Stimulated activated CD8-positive, alpha-beta memory T cell treated with anti-CD3 and anti-CD28 coated beads, Interleukin-4, amount 100 ng/mL, for 48 hours (primary cell): ENCODE measurements at places on chromosomes 5 and 9.
A peak's percentile ranks its signal among the peaks of the same experiment; 100 is the strongest.

GRCh38 chr5:177483042-177483441 lies 9.6 kb upstream of the DBN1 start:
- DNase-seq: no peak

- no peak for DNase-seq
Observed at GRCh38 chr9:119487118-119487827, 118.0 kb upstream of the BRINP1 start.

GRCh38 chr5:74016373-74016772 lies 390.4 kb downstream of the ARHGEF28 start:
- no peak for DNase-seq

DNA sequence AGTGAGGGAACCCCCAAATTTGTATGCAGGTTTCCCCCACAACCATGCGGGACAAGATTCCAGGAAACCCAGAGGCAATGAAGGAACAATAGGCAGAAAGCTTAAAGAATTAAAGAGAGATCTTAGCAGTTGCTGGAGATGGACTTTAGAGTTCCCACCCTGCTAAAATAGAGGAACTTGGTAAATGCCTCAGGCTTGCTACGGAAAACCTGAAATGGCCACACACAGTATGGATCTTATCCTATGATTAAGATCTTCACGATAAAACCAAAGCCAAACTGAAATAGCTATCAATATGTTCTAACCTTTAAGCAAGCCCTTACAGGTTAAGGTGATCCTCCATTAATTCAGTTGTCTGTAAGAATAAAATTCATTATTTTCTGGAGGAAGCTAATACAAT lies 148.3 kb downstream of the RANBP17 start:
- no peak for DNase-seq

- no peak for DNase-seq
Observed at GRCh38 chr9:81848472-81848871, 79.8 kb upstream of the SPATA31D4 start.

DNA sequence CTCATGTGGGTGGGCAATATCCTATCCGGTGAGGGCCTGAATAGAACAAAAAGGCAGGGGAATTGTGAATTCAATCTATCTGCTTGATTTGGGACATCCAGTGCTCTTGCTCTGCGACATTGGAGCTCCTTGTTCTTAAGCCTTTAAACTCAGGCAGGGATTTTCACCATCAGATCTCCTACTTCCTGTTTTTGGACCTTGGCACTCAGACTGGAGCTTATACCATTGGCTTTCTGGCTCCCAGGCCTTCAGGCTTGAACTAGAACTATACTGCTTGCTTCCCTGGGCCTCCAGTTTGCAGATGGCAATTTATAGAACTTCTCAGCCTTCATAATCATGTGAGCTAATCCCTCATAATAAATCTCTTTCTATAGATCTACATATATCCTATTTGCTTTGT lies 134.3 kb upstream of the CLINT1 start:
- no peak for DNase-seq

- no peak for DNase-seq
Observed at GRCh38 chr9:76962732-76963131, 56.7 kb upstream of the FOXB2 start.

DNA sequence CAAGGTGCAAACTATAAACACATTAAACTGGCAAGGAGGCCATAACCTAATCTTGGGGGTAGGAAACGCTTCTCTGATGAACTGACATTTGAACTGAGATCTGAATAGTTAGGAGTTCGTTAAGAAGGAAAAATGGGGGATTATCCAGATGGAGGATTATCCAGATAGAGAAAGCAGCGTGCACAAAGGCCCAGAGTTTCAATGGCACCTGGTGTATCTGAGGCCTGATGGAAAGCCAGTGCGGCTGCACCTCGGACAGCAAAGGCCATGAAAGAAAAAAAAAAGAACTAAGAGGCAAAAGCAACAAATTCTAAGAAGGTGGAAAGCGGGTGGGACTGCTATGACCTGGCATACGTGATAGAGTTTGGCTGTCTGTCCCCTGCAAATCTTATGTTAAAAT lies 13.0 kb upstream of the CTNNAL1 start:
- DNase-seq: no peak

- DNase-seq: no peak
Observed at GRCh38 chr5:154103233-154103632, 64.5 kb downstream of the MFAP3 start.

- DNase-seq: no peak
Observed at GRCh38 chr9:130426883-130427282, 17.9 kb upstream of the ASS1 start.

- DNase-seq: peak; percentile 41
Observed at GRCh38 chr9:92294297-92294676, 790 bp upstream of the IARS1 start.

DNA sequence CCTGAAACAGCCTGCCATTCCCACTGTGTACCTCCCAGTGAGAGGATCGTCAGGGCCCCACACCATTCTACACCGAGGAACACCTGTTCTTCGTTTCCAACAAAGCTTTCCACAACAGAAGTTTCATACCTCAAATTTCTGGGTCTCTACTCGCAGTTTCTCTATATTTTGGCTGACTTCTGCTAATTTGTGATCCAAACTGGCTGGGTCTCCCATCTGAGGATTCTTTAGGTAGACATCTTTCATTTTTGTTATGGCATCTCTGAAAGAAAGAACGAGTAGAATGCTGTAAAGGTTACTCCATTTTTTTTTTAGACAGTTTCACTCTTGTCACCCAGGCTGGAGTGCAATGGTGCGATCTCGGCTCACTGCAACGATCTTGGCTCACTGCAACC lies 67.5 kb downstream of the USP20 start:
- no peak for DNase-seq

DNA sequence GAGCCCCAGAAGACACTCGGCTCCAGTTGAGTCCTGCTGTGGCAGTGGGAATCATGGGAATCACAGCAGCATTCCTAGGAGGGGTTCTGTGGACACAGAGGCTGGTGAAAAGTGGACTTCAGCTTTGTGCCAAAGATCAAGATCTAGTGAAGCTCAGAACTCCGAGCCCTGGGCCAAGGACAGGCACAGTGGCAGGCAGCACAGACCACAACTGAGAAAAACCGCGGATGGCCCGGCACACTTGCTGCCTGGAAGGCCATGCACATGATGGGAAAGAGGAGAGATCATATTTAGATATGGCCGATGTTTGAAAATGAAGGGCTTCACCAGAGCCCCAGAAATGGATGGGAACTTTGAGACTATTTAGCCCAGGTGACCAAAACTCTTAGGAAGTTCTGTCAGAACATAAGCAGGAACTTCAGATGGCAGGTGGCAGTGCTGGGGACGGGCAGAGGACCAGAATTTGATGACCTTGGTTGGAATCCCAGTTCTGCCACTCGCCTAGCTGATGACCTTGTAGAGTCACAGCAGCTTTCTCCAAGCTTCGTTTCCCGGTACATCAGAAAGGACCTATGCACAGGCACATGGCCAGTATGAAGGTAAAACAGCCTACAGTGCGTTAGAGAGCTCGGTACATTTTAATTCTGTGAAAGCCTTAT lies 18.0 kb downstream of the BARHL1 start:
- no peak for DNase-seq

DNA sequence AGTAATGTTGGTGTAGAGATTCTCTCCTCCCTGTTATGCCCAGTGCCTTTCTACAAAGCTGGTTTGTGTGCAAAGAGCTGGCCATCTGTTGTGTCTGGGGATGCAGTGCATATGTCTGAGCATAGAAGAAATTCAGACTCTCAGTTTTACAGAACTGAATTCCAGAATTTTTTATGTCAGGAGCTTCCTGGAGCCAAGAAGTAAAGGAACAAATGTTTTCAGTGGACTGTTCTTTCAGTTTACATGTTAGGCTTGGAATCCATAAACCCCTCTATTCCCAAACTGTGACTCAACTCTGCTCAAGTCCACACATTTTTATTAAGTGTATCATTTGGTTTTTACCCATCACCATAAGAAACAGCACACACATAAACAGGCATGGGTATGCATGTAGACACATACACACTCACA lies 366.0 kb downstream of the BRINP1 start:
- DNase-seq: no peak

- DNase-seq: no peak
Observed at GRCh38 chr9:33884856-33885701, 68.1 kb downstream of the UBE2R2 start.

- DNase-seq: no peak
Observed at GRCh38 chr5:152439791-152440190, 34.7 kb upstream of the NMUR2 start.

DNA sequence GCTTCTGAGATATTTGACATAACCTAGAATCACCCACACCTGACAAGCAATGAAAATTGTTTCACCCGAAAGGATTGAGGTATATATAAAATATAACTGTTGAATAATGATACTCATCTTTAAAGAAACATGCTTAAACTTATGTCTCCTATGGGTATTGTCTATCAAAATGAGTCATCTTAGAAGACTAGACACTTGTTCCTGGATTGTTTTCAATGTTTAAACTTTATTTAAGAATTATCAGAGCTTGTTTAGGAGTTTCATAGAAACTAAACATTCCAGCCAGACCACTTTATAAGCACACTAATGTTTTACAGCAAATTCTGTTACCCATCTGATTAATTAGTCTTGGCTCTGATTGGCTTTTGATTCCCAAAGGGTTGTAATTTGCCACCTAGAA lies 19.6 kb downstream of the NFX1 start:
- no peak for DNase-seq

DNA sequence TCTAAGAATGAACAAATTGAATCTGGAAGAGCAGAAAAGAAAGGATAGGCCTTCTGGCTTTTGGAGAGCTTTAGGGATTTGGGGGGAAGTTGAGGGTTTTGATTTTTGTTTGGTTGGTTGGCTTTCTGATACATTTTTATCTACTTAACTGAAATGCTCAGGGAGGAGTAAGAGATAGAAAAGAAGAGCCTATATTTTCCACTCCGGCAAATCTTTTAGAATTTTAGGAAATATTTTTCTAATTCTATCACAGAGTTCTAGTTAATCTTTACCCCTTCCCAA lies 25.8 kb upstream of the FST start:
- no peak for DNase-seq

GRCh38 chr5:146084376-146084775 lies 21.0 kb downstream of the PLAC8L1 start:
- DNase-seq: no peak

GRCh38 chr5:136781464-136781863 lies 416.1 kb upstream of the TRPC7 start:
- DNase-seq: no peak

GRCh38 chr5:103205991-103206700 lies 52.4 kb upstream of the MACIR start:
- no peak for DNase-seq

DNA sequence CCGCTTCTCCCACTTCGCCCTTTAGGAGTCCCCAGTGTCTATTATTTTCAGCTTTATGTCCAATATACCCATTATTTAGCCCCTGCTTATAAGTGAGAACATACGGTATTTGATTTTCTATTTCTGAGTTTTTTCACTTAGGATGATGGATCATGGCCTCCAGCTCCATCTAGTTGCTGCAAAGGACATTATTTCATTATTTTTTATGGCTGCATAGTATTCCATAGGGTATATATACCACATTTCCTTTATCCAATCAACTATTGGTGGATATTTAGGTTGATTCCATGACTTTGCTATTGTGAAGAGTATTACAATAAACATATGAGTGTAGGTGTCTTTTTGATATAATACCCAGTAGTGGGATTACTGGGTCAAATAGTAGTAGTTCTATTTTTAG lies 162.9 kb downstream of the FER start:
- no peak for DNase-seq

DNA sequence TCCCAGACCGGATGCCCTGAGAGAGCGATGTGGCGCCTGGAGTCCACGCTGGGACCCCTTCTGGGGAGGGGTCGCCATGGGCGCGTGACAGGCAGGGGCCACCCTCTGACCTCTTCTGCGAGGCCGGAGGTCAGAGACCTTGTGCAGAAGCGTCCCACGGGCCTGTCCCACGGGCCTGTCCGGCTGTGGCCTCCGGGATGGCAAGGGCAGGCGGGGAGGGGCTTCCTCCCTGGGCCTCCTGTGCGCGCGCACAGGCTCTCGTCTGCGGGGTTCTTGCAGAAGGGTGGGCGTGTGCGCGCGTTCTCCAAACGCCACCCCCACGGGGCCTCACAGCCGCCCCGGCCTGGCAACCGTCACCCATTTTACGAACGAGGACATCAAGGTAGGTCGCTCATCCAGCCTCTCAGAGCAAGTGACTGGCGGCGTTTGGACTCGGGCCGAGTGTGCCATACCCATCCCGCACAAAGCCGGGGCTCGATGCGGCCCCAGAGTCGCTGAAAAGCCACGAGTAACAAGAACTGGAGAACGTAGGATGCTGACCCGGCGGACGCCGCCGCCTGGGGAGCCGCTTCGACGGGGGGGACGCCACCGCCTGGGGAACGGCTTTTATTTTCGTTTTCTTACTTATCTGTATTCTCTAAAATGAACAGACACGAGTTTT lies 897 bp downstream of the AHRR start:
- peak; percentile 47 for DNase-seq

- peak; percentile 32 for DNase-seq
Observed at GRCh38 chr9:85258823-85259370, 482.9 kb downstream of the AGTPBP1 start.

DNA sequence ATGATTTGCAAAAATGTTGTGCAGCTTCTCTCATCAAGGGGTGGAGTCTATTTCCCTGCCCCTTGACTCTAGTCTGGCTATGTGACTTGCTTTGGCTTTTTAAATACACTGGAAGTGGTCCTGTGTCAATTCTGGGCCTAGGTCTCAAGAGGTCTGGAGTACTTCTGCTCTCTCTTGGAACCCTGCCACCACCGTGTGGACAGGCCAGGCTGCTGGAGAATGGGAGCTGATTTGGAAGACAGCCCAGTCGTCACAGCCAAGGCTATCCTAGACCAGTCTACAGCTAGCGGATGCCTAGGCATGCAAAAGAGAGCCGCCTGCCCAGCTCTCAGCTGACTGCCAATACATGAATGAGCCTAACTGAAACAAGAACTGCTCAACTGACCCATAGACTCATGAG lies 56.7 kb upstream of the CLINT1 start:
- DNase-seq: no peak

DNA sequence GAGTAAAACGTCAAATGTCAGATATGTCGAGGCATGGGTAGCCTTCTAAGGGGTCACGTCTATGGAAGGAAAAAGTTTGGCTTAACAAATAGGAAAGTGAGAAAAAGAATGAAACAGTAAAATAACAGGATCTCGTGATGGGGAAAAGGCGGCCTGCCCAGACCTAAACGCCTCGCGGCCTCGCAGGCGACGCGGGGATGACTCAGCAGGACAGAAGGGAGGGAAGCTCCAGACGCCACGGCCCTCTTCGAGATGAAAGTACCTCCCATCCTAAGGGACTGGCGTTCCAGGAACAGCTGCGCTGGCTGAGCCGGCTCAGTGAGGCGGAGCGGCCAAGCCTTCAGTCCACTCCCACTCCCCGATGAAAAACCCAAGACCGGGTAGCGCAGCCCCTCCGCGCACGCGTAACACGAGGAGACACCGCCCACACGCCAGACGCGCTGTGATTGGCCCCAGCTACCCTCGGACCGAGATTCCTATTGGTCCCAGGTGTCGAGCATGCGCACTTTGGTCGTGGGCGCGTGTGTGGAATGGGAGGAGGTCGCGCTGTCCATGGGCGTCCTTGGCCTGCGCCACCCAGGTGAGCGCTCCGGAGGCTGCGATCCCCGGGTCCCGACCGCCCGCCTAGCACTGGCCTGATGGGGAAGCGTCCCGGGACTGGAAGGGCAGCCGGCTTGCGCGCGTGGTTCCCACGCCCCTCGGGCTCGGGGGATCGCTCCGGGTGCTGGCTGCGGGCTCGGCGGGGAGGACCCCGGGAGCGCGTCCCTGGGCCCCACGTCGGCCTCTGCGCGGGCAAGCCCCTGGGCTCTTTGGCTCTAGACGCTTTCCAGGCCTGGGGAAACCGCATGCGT lies 588.5 kb downstream of the MTRR start:
- DNase-seq: peak; percentile 89
